ENCODE measurements at places on chromosomes 6 and 20. TPM values are rescaled to one million over a fixed set of nuclear protein-coding genes. Genes with fewer than 3 reads are reported as not detected.
A peak's percentile ranks its signal among the peaks of the same experiment; 100 is the strongest.

DNA sequence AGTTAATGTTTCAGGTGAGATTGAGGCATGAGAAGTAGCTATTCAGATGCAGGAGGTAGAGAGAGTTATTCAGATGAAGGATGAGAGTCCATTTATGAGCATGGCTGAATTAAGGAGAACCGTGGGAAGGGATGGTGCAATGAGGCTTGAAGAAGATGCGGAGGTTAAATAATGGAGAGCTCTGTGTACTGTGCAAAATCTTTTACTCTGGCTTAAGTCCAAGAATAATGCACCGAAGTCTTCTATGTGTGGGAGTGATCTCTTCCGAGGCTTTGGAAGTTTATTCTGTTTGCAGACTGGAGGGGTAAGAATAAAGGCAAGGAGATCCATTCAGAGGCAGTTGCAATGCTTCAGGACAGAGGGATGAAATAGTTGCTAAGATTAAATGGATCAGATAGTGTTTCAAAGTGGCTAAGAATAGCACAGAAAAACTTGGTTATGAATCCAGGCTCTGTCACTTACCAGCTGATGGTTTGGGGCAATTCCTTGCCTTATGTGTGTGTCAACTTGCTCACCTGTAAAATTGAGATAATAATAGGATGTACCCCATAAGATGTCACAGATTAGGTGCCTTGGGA is 467.1 kb downstream of the HDGFL1 start:
- DNase-seq = no peak

- DNase-seq = no peak
Measured at GRCh38 chr6:16302721-16303552, 64.5 kb downstream of the GMPR start.

DNA sequence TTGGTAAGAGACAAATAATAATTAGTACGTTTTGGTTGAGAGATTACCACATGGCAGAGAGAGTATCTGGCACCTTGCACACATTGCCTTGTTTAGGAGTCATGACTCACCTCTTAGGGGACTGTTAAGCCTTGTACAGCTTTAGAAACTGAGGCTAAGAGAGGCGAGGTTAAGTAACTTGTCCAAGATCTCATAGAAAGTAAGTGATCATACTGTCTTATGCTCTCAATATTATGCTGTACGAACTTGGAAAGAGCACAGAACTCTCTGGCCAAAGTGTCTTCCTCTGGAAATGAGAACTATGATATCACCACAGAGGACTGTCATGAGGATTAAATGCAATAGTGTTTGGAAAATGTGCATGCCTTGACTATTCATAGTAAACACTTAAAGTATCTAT is 249.0 kb downstream of the UTRN start:
- no peak for DNase-seq

DNA sequence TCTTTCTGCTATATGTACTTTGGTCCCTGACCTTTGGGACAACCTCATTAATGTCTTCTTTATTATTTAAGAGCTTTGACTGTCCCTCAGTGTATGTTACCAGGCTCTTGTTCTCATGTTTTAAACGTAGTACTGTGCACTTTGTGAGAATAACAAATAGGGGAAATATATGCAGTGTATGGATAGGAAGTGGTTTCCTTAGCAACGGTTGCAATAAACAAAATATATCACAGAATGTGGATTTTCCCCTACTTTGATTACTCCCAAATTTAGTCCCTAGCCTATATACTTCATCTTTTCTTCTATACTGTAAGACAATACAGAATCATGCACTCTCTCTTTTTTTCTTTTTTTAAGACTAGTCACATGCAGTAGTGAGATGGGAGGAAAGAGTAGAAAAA is 123.8 kb upstream of the AKIRIN2 start:
- DNase-seq = no peak

DNA sequence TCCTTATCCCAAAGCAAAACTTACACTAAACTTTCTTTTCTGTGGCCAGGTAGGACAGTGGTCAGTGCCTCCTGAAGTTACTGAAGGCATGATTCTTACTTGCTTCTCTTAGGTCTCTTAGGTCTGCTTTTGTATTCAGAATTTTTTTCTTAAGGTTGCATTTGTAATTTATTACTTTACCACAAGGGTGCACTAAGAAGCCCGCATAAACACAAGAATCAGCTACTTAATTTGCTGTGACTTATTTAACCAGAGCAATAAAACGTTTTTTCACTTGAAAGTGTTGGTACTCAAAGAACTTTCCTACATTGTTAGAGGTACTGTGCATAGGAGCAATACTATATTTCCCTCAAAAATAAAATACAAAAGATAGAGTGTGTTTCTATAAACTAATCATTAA is 75.4 kb upstream of the LAMA2 start:
- DNase-seq = no peak

DNA sequence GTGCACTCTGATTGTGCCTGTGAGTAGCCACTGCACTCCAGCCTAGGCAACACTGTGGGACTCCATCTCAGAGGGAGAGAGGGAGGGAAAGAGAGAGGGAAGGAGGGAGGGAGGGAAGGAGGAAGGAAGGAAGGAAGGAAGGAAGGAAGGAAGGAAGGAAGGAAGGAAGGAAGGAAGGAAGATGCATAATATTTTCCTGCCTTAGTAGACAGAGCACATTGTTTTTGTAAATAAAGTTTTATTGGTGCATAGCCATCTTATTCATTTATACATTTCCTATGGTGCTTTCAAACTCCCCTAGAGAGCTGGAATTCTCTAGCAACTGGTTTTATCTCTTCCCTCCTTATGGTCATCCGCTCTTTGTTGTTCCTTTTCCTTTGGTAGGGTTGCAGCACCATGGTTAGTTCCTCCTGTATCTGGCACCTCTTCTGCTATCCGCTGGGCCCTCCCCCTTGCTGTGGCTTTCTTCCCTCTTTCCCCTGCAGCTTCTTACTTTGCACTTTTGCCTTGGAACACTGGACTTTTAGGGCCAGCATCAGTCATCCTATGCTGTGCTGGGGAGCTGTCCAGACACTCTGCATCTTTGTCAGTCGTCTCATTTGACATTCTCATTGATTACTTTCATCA is 20.2 kb downstream of the GPR6 start:
- no peak for DNase-seq

The PTGIS gene
- total RNA-seq = 0.54 TPM

- DNase-seq = no peak
Measured at GRCh38 chr20:3749689-3750531, 17.4 kb downstream of the HSPA12B start.

DNA sequence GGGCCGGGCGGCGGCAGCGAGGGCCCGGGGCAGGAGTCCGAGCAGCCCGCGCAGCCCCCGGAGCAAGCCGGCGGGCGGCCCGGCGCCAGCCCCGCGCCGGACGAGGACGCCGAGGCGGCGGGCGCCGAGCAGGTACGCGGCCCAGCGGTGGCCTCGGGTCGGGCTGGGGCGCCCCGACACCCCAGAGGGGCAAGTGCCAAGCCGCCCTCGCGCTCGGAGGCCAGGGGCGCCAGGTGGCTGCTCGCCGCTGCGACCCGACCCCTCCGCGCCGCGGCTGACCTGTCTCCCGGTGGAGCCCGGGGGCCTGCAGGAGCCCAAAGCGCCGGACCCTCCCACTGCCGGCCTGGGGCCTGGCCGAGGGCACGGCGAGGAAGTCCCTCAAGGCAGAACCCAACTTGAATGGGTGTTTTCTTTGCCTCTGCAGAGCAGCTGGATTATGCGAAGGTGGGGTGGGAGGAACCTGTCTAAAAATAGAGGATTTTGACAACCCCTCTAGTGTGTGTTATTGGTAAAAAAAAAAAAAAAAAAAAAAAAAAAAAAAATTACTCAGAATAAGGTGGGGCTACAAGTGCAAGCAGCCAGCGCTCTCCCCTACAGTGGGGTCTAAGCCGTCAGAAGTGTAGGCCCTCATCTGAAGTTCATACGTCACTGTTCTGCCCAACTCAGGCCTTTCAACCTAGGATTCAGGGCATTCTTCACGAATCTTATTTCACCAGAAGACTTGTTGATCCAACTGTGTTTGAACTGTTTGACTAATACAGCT is 609 bp downstream of the OGFRL1 start:
- peak; percentile 30 for DNase-seq

DNA sequence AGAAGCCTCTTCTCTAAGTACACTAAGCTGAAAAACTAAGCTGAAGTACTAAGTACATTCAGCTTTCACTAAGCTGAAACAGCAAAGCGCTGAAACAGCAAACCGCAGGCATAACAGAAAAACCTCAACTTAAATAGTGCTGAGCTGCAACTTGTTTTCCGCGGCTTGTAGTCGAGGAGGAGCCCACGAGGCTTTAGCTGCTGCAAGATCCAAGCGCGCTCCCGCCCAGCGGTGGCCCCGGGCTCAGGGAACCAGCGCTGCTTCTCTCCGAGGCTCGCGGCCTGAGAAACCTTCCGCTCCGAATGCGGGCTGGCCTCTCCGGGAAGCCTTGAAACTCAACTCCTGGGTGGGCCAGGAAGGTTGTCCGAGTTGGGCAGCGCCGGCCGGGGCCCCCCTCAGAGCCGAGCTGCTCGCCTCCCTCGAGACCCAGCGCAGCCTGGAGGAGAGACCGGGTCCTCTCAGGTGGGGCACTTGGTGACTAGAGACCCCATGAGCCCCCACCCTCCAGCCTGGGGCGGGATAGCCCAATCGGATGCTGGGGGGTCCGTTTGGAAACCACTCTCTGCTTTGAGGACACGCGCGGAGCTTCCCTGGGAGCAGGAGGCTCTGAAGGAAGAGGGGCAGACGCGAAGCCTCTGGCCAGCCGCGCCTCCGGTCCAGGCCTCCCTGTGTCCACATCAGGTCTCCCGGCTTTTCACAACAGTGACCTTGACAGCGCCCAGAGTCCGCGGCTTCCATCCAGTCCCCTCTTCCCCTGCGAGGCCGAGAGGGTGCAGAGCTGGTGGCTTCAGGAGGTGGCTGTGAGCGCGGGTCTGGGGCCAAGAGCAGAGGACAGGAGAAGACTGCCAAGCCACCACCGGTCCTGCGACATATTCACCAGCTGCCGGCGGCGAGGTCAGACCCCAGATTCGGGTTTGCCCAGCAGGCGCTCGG is 38.1 kb upstream of the HLA-E start:
- DNase-seq = peak; percentile 81

DNA sequence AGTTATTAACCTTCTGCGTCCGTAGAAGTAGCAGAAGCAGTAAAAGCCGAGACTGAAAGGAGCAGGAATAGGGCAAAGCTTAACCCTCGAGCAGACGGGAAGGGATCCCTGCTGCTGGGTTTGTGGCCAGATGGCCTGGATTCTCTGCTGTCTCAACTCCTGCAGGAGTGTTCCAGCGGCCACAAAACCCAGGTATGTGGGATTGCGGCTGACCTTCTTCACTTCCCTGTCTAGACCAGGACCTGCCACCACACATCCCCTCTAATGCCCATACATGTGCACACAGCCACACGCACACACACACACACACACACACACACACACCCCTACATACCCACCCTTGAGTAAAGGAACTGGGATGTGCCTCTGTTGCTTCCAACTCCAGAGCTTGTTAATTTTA is 33.1 kb upstream of the TNFRSF21 start:
- DNase-seq = no peak

- DNase-seq = no peak
Measured at GRCh38 chr6:105886066-105886813, 199.9 kb upstream of the PRDM1 start.

The PET117 gene
- total RNA-seq = 17.9 TPM

The IL20RA gene
- total RNA-seq = 0.27 TPM

GRCh38 chr20:48584391-48585060 is 243.3 kb downstream of the PREX1 start:
- DNase-seq = no peak

GRCh38 chr6:158991017-158991723 is 8.8 kb downstream of the RSPH3 start:
- DNase-seq = no peak

The IP6K3 gene
- not detected for total RNA-seq

GRCh38 chr20:35248641-35249475 is 22.4 kb downstream of the MMP24 start:
- DNase-seq = no peak

DNA sequence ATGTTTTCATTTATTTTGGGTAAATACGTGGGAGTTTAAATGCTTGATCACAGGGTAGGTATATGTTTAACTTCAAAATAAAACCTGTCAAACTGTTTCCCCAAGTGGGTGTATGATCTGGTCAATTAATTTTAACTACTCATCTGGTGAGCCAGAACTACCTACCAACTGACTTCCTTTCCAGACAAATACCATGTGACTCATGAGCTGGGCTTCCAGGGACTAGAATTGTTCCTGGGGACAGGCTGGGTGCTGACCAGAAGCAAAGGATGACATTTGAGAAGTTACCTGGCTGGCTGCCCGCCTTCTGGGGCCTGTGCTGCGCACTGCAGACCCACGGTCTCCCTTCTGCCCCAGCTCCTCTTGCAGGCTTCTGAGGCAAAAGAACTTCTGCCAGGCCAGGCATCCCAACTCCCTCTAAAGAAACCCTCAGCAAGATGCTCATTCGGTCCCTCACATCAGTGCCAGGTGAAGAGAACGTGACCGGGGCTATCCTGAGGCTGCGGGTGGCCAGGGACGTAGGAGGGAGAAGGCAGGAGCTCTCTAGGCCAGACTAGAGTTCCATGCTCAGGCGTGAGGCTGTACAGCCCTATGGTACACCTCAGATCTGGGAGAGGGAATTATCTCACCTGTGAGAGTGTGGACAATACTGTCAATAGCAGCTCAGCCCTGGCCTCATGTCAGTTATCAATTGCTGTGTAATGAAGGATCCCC is 103.6 kb downstream of the JPH2 start:
- DNase-seq = peak; percentile 75

- peak; percentile 11 for DNase-seq
Measured at GRCh38 chr6:165585060-165585459, 78.0 kb downstream of the PDE10A start.

GRCh38 chr20:32232326-32232886 is 24.7 kb downstream of the POFUT1 start:
- DNase-seq = no peak

- peak; percentile 43 for DNase-seq
Measured at GRCh38 chr20:21435576-21435975, 38.2 kb upstream of the NKX2-4 start.

The SRSF12 gene
- 0.51 TPM for total RNA-seq

DNA sequence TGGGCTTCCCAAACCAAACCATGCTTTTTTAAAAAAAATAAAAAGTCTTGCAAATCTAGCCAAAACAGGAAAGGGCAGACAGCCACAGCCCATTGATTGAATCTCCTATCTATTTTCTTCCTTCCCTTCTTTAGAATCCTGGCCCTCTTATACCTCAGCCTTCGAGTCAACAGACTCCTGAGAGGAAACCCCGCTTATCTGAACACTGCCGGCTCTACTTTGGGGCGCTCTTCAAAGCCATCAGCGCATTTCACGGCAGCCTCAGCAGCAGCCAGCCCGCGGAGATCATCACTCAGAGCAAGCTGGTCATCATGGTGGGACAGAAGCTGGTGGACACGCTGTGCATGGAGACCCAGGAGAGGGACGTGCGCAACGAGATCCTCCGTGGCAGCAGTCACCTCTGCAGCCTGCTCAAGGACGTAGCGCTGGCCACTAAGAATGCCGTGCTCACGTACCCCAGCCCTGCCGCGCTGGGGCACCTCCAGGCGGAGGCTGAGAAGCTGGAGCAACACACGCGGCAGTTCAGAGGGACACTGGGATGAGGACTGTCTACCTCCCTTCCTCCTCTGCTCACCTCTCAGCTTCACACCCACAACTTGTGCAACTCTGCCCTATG is 10.1 kb upstream of the RTF2 start:
- no peak for DNase-seq

- DNase-seq = peak; percentile 1
Measured at GRCh38 chr20:56060486-56060885, 55.2 kb upstream of the CBLN4 start.

The NMBR gene
- total RNA-seq = not detected

The PHACTR2 gene
- total RNA-seq = 14.6 TPM

The PPIL6 gene
- total RNA-seq = 3.8 TPM

The DCBLD1 gene
- 21.0 TPM for total RNA-seq

The ELOVL2 gene
- 11.3 TPM for total RNA-seq

- DNase-seq = no peak
Measured at GRCh38 chr6:166157930-166158617, 9.6 kb downstream of the TBXT start.

The TEAD3 gene
- total RNA-seq = 7.3 TPM

- no peak for DNase-seq
Measured at GRCh38 chr6:151561238-151561637, 67.4 kb downstream of the CCDC170 start.

All from Daoy (cell line).